Vagina (tissue), 2 donors: ENCODE measurements at places on chromosomes 12 and 14.
A peak's percentile ranks its signal among the peaks of the same experiment; 100 is the strongest.

- DNase-seq: no peak
Observed at GRCh38 chr12:128381946-128382345, 115.0 kb downstream of the TMEM132C start.

- no peak for DNase-seq
Observed at GRCh38 chr14:56211084-56211483, 92.9 kb downstream of the PELI2 start.

DNA sequence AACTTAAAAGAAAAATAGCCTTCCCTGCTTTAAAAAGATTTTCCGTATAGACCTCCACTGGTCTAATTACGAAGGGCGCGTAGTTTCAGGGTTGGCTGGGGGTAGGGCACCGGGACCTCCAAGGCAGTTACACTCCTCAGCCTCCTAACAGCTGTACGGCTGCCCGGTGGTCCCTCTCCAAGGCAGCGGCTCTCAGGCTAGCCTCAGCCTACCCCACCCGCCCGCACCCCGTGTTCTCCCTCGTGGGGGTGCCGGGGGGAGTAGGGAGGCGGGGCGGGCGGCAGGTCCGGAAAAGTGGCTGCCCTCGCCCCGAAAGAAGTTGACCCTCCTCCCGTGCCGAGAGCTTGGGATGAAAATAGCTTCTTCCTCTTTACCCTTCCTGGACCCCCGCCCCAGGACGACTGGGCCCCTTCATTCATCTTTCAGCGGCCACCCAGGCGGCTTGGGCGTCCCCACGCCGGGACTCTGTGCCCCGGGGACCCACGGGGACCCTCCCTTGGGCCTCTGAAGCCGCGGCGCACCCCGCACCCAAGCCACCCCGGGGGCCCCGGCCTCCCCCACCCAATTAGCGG, 991 bp upstream of the RCOR1 start:
- peak; percentile 89 for DNase-seq

GRCh38 chr14:65357113-65357512, 55.4 kb upstream of the FUT8 start:
- no peak for DNase-seq

- no peak for DNase-seq
Observed at GRCh38 chr12:6253278-6253677, 53.1 kb downstream of the CD9 start.

GRCh38 chr14:58426670-58427280, 556 bp downstream of the TIMM9 start:
- DNase-seq: peak; percentile 89
